ENCODE measurements at places on chromosomes 16 and 17. TPM values are rescaled to one million over a fixed set of nuclear protein-coding genes. Genes with fewer than 3 reads are reported as not detected.

The DHRS7C gene
- not detected for total RNA-seq

The G6PC1 gene
- total RNA-seq, result not detected

The STAC2 gene
- total RNA-seq, result 1.3 TPM

The KLHL10 gene
- not detected for total RNA-seq

The WRAP53 gene
- 29.3 TPM for total RNA-seq

The TNFRSF13B gene
- not detected for total RNA-seq
